ENCODE measurements at places on chromosomes 3 and 15.

- peak; percentile 93 for DNase-seq
Observed at GRCh38 chr15:66700802-66701421, 1.1 kb upstream of the SMAD6 start.

DNA sequence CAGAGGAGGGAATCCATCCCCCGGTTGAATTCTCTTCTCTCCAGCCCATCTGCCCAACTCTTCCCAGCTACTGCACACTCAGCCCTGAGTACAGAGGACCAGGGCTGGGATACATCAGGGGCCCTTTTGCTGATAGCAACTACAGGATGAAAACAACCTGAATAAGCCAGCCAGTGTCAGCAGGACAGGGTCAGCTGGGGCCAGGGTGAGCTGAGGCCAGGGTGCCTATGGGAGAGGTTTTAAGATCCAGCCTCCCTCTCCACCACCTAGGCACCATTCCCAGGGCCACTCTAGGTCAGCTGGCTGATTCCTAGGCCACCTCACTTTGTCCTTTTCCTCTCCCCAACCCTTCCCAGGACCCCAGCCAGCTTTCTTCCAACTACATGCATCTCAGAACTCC is 83.8 kb downstream of the MRPL46 start:
- DNase-seq, result no peak

GRCh38 chr3:194482196-194482593 is 4.6 kb downstream of the ATP13A3 start:
- no peak for DNase-seq

- DNase-seq, result no peak
Observed at GRCh38 chr3:153087595-153088566, 74.1 kb upstream of the RAP2B start.

DNA sequence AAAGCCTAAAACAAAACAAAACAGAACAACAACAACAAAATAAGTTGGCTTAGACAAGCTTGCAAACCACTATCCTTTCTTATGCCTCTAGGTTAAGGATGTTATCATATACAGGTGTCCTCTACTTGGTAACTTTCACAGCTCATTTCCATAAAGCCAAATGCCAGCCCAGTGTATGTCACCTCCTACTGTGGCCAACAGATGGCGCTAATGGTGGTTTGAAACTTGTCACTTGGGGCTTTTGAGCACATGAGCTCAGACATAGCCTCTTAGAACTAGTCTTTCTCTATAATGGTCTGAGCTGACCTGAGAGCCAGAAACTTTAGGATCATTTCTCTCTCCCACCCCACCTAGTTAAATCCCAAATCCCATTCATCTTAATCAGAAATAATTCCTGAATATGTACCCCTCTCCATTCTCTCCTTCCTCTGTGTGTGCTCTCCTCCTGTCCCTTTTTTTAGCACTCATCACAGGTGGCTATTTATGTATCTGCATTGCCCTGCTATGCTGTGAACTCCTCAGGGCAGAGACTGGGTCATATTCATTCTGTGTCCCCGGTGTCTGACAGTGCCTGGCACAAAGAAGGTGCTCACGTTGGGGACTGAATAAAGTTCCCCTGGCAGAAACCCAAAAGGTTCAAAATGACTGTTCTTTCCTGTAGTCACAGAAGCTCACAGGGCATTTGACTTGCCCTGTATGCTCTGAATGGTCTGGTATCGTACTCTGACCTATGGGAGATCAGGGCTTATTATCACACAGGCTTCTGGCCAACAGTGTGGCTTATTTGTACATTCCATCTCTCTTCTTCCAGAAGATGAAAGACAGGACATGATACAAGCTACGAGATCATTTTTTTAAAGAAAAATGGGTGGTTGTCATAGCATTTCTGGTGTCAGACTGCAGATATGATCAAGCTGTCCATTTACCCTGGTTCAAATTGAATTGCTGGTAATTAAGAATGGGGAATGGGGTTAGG is 319.3 kb upstream of the AZI2 start:
- DNase-seq, result peak; percentile 78
